NCI-H748 treated with DMSO at 0.1 percent for 48 hours (cell line): ENCODE measurements at places on chromosomes 4 and X.
A peak's percentile ranks its signal among the peaks of the same experiment; 100 is the strongest.

- no peak for DNase-seq
These were observed 41.4 kb upstream of the RASSF6 start for GRCh38 chr4:73661646-73662119.

- peak; percentile 53 for DNase-seq
These were observed 30.6 kb downstream of the LONRF3 start for GRCh38 chrX:119004920-119005524.

GRCh38 chr4:57023104-57023503 is 44.4 kb downstream of the POLR2B start:
- DNase-seq, result no peak

DNA sequence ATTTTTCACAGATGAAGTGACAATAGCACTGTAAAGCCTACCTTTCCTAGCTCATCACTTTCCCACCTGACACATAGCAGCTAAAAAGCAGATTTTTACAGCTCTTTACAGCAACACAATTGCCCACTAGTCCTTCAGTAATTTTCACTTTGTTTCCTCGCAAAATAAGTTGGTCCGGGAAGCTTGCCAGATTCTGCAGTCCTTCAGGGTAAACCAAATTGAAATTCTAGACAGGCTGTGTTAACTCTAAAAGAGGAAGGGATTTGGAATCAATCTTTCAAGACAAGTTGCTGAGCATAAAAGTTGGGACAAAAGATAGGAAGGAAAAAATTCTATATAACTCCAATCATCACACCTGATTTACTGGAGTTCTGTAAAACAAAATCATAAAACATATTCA is 8.7 kb downstream of the C1QTNF7 start:
- no peak for DNase-seq

DNA sequence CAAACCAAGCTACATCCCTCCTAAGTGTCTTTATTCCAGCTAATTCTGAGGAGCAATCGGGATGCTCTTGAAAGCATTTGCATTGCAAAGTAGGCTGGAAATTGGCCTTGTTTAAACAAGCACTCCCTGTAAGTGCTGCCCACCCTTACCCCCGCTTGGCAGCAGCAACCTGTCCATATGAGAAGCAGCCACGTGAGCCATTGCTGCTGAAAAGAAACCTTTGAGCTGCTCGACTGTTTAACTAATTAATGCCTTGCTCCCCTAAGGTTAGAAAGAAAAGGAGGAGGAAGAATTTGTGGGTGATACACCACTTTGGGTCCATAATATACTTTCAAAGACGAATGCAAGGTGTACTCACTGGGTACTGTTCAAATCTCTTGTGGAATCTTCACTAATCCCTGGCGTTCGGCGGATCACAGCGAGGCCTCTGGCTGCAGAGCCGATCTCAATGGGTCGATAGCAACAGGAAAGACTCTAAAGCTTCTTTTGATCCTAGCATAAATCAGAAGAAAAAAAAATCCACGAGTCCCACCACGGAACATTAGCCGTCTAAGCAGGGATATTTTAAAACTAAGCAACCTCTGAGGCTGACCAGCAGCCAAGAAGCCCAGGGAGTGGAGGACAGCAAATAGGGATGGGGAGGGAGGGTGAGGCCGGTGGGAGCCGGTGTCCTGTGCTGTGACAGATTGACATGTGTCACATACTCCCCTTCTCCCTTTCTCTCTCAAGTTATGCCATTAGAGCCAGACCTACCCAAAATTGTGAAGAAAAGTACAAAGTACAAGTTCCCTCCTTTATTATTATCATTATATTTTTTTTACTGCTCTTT is 37.2 kb upstream of the MGST2 start:
- peak; percentile 59 for DNase-seq

- DNase-seq, result peak; percentile 68
These were observed 37.6 kb downstream of the EFHC2 start for GRCh38 chrX:44305921-44306320.
